ENCODE measurements at places on chromosomes 1 and 21. TPM values are rescaled to one million over a fixed set of nuclear protein-coding genes. Genes with fewer than 3 reads are reported as not detected.

TMEM240 gene
- total RNA-seq: 2.9 TPM

DNA sequence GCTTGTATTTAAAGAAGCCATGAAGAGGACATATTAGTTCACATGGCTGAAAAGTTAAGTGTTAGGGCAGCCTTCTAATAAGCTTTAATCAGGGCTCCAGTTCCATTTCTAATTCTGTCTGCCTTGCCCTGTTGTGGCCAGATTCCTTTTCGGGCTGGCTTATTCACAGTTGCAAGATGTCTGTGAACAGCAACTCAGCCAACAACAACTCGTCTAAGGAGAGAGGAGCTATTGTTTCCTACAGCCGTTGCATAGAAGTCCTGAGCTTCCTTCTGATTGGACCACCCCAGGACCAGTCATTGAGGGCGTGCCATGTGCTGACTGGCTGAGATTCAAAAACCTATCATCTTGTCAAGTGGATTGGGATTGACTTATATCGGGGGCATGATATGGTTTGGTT lies 18.6 kb upstream of the COQ8A start:
- no peak for DNase-seq

DNA sequence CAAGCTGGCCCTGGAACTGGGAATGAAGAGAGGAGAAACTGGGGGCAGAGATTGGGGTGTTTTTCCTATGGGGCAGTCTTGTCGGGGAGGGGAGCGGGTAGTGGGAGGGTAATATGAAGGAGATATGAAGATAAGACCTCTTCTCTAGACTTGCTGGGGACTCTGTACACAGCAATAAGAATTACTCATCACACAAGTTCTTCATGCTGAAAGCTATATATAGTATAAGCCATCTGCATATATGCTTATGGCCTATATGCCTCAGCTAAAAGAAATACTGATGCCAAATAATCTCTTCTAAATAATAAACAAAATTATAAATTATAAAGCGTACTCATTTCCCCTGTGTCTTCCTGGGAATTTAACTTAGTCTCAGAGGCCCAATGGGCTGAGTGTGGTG lies 7.9 kb downstream of the RHEX start:
- no peak for DNase-seq

DNA sequence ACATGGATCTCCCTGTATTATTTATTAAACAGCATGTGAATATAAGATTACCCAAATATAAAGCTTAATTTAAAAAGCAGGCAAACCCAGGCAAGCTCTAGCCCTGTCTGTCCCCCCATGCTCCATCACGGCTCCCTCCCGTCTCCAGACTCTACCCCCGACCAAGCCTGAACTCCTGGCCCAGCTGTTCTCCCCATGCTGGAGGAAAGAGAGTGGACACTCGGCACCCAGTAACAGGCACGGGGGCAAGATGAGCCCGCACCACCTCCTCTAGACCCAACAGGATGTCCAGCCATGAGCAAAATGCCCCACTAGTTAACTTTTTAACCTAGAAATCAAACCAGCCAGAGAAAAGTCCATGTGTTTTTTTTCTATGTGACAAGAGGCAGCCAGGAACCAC lies 19.3 kb downstream of the SLC19A1 start:
- DNase-seq: peak; percentile 44
